ENCODE measurements at places on chromosomes 1 and 21.

- no peak for DNase-seq
Observed at GRCh38 chr1:8111560-8111959, 85.5 kb upstream of the ERRFI1 start.

DNA sequence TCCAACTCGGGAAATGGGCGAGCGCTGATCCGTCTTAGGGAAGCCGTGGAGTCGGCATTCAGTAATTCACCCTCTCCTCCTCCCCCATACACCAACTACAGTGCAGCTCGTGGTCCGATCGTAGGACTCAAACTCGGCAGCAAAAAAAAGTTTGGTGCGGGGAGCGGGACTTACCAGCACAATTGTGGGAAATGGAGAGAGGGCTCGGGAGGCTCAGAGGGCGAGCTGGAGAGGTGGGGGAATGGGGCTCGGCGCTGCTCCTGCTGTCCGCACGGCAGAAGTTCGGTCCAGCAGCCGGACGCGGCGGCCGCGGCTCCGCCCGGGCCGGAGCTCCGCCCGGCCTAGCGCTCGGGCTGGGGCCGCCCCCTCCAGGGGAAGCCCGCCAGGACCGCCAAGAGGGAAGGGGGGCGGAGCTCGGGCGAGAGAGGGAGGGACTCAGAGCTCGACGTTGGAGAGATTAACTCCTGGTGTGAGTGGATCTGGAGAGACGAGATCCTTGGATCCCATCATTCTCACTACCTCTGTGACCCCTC lies 676 bp upstream of the PIAS3 start:
- peak; percentile 75 for DNase-seq

DNA sequence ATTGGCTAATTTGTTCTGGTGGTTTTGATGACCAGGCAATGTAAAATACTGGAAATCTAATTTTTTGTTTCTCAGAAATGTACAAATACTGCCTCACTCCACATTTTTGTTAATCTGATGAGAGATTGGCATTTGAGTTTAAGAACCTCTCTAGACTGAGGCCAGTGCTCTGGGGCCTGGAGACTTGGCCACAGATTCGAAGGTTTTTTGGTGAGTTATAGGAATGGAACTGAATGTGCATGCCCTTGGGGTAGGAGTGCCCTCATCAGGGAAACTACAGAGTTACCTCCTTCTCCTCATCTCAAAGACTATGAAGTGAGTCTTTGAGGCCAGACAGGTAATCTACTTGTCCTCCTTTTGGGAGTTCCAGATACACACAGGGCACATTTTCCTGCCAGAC lies 347.9 kb downstream of the LTN1 start:
- no peak for DNase-seq

DNA sequence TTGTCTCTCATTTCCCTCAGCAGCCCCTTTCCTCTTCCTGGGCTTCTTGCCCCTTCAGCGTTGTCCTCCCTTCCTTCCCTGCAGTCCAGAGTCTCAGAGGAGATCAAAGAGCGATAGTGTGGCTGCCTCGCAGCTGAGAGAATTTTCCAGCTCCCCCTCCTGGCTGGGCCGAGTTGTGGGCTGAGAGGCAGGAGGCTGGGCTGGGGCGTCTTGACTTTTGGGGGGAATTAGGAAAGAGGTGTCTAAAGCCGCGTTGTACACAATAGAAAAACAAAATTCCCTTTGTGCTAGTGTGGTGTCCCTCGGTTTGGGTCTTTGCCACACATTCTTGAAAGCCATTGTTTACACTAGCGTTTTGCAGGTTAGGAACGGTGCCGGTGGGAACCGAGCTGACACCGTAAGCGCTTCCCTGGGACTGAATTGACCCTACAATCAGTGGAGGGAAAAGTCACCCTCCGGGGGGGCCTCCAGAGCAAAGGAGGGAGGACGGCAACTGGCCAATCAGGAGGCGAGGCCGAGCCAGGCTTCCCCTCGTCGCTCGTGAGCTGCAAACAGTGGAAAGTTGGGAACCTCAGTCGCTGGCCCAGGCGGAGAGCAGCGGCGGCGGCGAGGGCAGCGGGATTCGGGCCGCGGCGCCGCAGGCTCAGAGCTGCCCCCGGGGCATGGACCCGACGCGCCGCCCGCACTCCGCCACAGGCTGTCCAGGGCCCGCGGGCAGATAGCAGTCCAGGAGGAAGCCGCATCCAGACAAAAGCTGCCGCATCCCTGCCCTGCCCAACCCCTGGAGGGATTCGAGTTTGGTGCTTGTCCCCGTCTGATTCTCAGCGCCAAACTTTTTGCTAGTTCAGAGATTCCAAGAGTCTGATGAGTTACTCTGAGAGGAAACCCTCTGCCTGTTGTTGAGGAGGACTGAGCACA lies at the start of gene HMCN1:
TSS of gene HMCN1 (plus strand) at position 574 of the 918 bp plus-strand sequence. CDS start 389 bp downstream, outside the sequence.
- DNase-seq: peak; percentile 55
